ENCODE measurements at places on chromosomes 5 and 9.

GRCh38 chr5:163807781-163808180 is 302.4 kb downstream of the MAT2B start:
- DNase-seq = no peak

DNA sequence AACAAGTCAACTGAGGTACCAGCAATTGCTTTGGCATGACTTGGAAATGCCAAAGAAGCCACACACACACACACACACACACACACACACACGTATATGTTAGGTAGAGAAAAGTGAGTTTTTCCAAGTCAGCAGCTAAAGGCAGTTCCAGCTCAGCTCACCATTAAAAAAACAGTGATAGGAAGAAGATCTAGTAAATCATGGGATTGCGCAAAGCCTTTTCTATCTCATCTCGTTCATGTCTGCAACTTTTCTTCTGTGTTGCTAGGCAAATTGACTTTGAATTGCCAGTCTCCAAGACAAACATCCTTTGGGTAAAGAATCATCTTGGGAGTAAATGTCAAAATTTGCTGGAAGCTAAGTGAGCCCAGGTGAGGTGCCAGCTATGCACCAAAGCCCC is 500.1 kb downstream of the ENC1 start:
- DNase-seq = no peak

GRCh38 chr9:91425271-91425670 is 1.6 kb upstream of the NFIL3 start:
- no peak for DNase-seq

DNA sequence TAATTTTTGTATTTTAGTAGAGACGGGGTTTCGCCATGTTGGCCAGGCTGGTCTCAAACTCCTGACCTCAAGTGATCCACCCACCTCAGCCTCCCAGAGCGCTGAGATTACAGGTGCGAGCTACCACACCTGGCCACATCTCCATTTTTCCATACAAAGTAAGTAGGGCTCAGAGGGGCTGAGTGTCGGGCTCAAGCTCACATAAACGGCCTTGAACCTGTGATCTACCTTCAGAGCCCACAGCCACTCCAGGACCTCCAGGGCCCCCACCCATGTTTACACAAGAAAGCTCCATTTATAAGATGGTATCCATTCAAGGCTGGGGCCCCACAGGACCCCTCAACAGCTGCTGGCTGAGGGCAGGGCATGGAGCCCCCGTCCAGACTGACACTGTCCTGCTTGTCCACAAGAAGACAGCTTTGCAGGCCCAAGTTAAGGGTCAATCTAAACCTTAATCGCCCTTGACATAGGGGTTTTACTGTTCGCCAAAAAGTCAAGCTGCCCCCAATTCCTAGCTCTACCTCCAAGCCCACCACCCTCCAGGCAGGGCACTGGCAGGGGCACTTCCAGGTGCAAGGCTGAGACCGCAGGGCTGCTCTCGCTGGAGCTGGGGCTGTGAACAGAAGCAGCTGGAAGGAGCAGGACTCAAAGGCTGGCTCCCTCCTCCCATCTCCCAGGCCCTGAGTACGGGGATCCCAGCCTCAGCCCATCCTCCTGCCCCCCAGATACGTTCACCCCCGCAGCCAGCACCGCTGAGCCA is 18.9 kb downstream of the FAM78A start:
- DNase-seq = no peak

GRCh38 chr5:6158974-6159831 is 219.1 kb downstream of the MED10 start:
- no peak for DNase-seq

GRCh38 chr5:170720179-170720578 is 63.3 kb upstream of the GABRP start:
- no peak for DNase-seq

DNA sequence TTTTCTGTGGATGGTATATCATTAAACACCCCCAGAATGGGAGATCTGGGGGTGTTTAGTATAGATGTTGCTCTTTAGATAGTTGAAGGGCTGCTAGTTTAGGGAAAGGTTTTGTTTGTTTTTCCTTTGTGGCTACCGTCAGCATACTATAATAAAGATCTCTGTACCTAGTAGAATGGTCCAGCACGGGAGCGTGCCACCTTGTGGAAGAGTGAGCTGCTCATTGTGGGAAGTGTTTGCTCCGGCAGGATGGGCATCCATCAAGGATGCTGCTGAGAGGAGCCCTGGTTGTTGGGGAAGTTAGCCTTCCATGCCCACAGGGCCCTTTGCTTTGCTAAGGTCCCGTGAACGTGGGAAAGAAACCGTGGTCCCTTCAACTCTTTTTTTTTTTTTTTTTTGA is 113.1 kb downstream of the LIFR start:
- no peak for DNase-seq

GRCh38 chr9:84598921-84599636 is 70.5 kb upstream of the NTRK2 start:
- no peak for DNase-seq

DNA sequence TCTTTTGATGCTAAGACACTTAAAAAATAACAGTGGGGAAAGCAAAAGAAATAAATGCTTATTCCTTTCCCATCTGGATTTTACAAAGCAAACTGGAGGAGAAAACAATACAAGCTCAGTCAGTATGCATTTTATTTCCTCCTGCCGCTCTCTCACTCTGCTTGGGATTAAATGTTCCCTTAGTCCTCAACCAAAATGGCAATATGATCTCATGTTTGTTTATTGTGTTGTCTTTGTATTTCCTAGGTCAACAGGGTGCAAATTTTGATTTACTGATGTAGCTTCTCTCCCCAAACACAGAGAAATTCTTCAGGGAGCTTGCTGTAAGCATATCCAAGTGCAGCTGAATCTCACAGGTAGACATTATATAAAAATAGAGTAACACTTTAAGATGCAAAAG is 92.1 kb upstream of the ERBIN start:
- DNase-seq = no peak

GRCh38 chr5:65395526-65396155 is 86.1 kb downstream of the ADAMTS6 start:
- DNase-seq = no peak

GRCh38 chr9:115306865-115307264 is 188.9 kb upstream of the TNC start:
- DNase-seq = no peak

DNA sequence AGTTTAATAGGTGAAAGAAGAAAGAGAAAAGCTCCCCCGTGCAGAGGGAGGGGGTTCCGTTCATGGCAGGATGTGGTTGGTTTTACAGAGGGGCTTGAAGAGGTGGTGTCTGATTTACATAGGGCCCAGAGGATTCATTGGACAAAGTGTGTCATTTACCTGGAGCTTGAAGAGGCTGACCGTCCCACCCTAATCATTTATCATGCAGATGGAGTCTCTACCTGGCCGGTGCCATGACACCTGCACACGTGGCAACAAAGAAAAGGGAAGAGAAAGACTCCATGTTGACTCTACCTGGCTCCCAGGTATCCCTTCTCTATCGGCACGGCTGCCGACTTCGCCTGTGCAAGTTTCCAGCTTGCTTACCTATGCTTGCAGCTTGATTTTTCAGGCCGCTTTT is 35.3 kb upstream of the PRRC2B start:
- no peak for DNase-seq

DNA sequence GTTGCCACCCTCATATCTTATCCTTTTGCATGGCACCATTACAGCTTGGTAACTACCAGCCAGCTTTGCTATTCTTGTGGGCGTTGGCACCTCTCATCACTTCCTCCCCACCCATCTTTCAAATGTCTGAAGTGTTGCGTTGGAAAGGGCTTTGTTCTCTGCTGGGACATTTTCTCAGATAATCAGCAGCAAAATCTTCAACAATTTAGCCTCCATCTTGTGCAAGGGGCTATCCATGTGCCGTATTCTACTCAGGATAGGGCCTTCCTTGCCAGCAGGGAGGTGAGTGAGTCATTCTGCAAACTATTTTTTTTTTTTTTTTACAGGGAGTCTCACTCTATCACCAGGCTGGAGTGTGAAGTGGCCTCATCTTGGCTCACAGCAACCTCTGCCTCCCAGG is 62.1 kb upstream of the NUDT12 start:
- DNase-seq = no peak

DNA sequence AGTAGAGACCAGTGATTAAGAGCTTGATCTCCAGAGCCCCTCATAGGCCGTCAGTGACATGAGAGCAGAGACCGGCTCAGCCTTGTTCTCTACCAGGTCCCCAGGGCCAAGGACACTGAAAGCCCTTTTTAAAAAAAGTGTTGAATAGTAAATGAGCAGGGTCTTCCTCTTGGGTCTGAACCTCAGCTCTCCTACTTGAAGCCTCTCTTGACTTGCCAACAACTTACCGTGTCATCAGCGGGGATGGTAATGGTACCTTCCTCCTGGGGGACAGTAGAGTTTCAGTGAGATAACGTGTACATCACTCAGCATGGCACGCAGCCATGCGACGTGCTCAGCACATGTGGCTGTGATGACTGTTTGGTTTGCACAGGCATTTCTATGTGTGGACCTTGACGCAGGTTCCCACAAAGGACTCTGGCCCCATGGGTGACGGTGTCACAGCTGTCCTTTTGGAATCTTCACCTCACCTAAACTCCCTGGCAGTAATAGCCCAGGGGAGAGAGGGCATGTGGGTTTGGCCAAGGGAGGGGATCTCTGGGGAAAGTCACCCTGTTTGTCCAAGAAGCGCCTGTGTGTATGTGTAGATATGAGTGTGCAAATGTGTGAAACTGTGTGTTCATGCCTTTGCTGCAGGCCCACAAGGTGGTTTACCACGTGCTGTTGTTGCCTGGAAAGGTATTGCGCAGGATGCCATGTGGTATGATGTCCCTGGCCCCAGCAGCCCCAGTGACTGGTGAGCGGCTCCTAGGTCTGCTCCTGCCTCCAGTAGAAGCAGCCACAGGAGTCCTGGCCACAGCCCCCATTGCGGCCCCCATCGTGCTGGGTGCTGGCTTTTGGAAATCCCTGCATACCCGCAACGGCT is 18.7 kb downstream of the ERGIC1 start:
- no peak for DNase-seq

DNA sequence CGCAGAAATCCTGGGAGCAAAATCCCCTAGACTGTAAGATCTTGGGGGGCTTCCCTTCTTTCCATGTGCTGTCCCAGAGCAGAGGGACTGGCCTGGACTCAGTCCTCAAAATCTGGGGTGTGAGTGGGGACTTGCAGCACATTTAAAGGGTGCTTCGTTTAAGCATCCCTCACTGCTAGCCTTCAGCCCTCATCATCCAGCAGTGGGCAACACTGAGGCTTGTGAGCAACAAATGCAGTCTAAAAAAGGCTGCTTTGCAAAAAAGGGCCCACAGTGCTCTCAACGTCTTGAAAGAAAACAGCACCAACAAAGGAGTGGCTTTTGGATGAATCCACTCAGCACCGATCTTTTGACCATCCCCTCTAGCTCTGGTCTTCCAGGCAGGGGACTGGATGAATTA is 128.3 kb upstream of the TBC1D2 start:
- DNase-seq = no peak

DNA sequence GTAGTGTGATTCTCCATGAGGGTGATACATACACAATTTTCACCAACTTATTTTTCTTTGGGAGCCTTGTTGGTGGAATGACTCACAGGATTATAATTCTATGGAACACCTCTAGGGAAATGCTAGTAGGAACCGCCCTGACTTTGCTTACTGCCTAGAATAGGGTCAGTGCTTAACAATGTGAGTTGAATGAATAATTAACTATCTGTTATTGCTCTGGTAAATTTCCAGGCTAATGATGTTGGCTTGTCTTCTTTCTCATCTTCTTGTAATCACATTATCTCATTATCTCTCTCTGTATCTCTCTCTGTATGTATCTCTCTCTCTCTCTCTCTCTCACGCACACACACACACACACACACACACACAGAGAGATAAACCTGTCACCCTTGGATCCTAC is 291.1 kb downstream of the TRIM32 start:
- DNase-seq = no peak

GRCh38 chr5:176929654-176930053 is 30.5 kb upstream of the HK3 start:
- DNase-seq = no peak

GRCh38 chr5:153660919-153661318 is 170.4 kb downstream of the GRIA1 start:
- no peak for DNase-seq

GRCh38 chr9:88034964-88035363 is 60.6 kb upstream of the CDK20 start:
- DNase-seq = no peak

GRCh38 chr5:154368041-154368800 is 77.6 kb upstream of the SAP30L start:
- no peak for DNase-seq
